ENCODE measurements at places on chromosomes 11 and 22. TPM values are rescaled to one million over a fixed set of nuclear protein-coding genes. Genes with fewer than 3 reads are reported as not detected.
A peak's percentile ranks its signal among the peaks of the same experiment; 100 is the strongest.

The ANO9 gene
- total RNA-seq, result 0.61 TPM

The CRYBB3 gene
- not detected for total RNA-seq

The MPEG1 gene
- 54.8 TPM for total RNA-seq

The PEX16 gene
- 32.6 TPM for total RNA-seq

The ENTHD1 gene
- not detected for total RNA-seq

The TRIM49 gene
- not detected for total RNA-seq

The CECR2 gene
- 1.7 TPM for total RNA-seq

DNA sequence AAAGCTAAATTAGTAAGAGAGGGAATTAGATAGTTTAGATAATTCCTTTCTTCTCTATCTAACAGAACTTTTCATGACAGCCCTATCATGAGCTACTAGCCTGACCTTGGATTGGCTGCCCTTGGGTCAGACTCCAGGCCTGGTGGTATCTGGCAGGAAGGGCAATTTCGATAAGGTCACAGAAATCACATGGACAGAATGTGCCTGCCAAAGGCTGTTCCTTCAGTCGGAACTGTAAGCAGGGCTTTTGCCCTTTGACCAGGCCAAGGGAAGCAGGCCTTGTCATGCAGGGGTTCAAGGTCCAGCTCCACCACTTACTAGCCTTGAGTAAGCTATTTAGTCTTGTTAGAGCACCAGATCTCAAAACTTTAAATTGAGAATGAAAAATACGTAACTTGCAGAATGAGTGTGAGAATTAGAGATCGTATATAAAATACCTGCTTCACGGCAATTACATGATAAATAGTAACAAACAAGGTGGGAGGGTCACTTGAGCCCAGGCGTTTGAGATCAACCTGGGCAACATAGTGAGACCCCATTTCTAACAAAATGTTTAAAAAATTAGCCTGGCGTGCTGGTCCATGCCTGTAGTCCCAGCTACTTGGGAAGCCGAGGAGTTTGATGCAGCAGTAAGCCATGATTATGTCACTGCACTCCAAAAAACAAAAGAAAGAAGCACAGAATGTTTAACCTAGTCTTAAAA is 60.8 kb upstream of the SC5D start:
- no peaks in the 10 kb centered on the region for H3K27me3 ChIP-seq
- H3K4me3 ChIP-seq, result no peak overlapping the region
- DNase-seq, result peak; percentile 70
- no peaks in the 10 kb centered on the region for H3K36me3 ChIP-seq
- peak overlapping the region; percentile 30 for H3K27ac ChIP-seq
- peaks cover 12% of the 10 kb centered on the region for H3K4me1 ChIP-seq

- no peaks in the 10 kb centered on the region for H3K4me1 ChIP-seq
- no peak overlapping the region for H3K4me3 ChIP-seq
- H3K27me3 ChIP-seq, result no peaks in the 10 kb centered on the region
Measured at GRCh38 chr11:32374261-32374711, 61.1 kb downstream of the WT1 start.

GRCh38 chr11:86444981-86445380 is 70.3 kb downstream of the CCDC81 start:
- H3K4me1 ChIP-seq, result no peaks in the 10 kb centered on the region
- H3K36me3 ChIP-seq, result no peaks in the 10 kb centered on the region
- H3K27me3 ChIP-seq, result no peaks in the 10 kb centered on the region
- no peak for DNase-seq

GRCh38 chr22:50363166-50363802 is 20.2 kb downstream of the PPP6R2 start:
- no peak overlapping the region for H3K4me3 ChIP-seq
- H3K36me3 ChIP-seq, result peaks cover 3% of the 10 kb centered on the region
- H3K27ac ChIP-seq, result no peak overlapping the region
- no peaks in the 10 kb centered on the region for H3K27me3 ChIP-seq
- peaks cover 18% of the 10 kb centered on the region for H3K4me1 ChIP-seq

DNA sequence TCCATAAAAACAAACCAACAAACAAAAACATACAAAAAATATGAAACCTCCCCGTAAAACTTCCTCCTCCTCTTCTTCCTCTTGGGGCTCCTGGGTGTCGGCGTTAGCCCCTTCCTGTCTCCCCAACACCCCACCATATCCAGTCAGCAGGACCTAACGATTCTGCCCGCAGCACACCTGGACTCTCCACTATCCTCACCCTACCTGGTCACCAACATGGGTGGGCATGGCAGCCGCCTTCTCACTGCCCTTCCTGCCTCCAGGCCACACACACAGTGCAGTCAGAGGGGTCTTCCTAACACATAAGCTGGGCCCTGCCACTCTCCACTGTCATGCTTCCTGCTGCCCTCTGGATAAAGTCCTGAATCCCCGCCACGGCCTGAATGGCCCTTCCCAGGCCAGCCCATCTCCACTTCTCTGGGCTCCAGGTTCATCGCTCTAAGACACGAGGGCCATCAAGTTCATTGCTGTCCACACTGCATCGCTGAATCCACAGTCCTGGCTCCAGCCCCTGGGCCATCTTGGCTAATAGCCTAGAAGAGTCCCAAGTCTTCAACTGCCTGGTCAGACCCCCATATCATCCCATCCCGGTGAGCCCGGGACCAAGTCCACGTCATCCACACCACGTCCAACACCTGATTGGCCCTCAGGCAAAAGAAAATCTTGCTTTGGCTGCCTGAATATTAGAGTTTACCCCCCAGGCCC is 76.2 kb downstream of the IGLL1 start:
- H3K27ac ChIP-seq, result peak overlapping the region; percentile 48
- no peak overlapping the region for H3K4me3 ChIP-seq
- H3K4me1 ChIP-seq, result peaks cover 16% of the 10 kb centered on the region
- H3K27me3 ChIP-seq, result no peaks in the 10 kb centered on the region
- DNase-seq, result no peak

DNA sequence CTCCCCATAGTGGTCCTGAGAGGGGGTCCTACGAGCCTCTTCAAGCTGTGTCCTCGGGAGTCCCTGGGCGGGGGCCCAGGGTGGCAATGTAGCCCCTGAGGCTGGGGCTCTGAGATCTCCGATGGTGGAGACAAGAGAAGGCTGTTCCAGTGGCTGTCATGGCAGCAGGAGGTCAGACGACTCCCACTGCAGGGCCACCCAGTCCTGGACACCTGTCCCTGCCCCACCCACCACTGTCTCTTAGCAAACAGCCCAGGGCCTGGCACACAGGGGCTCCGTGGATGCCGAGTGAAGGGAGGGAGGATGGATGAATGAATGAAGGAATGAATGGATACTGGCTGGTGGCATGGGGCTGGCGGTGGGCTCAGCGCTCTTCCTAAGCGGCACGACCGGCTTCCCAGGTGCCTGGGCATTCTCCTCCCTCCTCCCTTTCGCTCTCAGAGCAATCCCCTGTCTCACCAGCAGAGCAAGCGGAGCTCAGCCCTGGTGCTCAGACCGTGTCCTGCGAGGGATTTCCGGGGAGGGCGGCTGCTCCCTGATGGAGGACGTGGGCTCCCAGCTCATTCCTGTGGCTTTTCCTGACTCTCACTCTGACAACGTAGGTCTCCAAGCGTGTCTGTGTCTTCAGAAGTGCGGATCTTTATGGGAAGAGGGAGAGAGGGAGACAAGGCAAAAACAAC is 1272.6 kb downstream of the BRD1 start:
- no peak overlapping the region for H3K27ac ChIP-seq
- no peaks in the 10 kb centered on the region for H3K27me3 ChIP-seq
- no peak overlapping the region for H3K4me3 ChIP-seq

DNA sequence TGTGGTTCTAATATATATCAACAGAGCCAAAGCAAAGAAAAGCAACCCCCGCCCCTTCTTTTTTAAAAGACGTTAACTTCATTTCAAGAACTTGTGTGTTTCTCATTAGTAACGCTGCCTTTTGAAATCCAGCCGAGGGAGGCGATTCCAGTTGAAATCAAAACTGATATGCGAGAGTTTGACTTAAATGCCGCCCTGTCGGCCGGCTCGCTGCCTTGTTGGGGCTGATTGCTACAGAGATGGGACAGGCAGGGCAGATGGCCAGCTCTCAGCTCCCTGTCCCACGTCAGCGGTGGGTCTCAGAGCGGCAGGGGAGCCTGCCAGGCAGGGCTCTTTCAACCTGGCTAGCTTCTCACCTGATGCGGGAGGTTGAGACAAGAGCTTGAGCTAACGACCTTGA is 51.9 kb upstream of the ALX4 start:
- DNase-seq, result no peak
- no peak overlapping the region for H3K27ac ChIP-seq
- no peaks in the 10 kb centered on the region for H3K27me3 ChIP-seq
- no peak overlapping the region for H3K4me3 ChIP-seq
- H3K36me3 ChIP-seq, result no peaks in the 10 kb centered on the region

DNA sequence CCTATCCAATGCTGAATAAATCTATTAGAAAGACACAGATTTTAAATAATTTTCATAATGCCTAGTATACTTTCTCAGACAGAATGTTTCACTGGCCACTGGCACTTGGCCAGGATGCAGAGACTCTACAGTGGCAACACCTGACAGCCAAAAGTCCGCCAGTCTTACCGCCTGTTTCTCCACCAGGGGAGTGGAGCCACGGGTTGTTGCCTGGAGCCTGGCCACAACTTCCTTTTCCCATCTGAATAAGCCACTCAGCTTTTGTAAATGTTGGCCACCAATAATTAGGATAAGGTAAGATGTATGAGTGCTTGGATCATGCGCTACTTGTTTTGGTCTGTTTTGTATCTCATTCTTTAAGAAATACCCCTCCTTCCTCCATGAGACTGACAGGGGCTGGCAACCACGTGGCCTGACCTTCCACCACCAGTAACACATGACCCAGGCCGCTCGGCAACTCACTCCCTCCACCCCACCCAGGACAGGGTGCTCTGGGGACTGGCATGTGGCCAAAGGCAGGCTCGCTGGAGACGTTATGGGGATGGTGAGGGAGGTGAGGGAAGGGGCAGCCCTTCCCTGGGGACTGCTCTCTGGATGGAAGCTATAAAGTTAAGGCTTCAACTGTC is 93.0 kb upstream of the BID start:
- no peaks in the 10 kb centered on the region for H3K4me1 ChIP-seq
- no peak overlapping the region for H3K4me3 ChIP-seq
- H3K36me3 ChIP-seq, result no peaks in the 10 kb centered on the region
- H3K27me3 ChIP-seq, result no peaks in the 10 kb centered on the region
- no peak for DNase-seq

- no peak for DNase-seq
- H3K4me1 ChIP-seq, result no peaks in the 10 kb centered on the region
Measured at GRCh38 chr22:22661275-22661674, 16.9 kb downstream of the GGTLC2 start.

DNA sequence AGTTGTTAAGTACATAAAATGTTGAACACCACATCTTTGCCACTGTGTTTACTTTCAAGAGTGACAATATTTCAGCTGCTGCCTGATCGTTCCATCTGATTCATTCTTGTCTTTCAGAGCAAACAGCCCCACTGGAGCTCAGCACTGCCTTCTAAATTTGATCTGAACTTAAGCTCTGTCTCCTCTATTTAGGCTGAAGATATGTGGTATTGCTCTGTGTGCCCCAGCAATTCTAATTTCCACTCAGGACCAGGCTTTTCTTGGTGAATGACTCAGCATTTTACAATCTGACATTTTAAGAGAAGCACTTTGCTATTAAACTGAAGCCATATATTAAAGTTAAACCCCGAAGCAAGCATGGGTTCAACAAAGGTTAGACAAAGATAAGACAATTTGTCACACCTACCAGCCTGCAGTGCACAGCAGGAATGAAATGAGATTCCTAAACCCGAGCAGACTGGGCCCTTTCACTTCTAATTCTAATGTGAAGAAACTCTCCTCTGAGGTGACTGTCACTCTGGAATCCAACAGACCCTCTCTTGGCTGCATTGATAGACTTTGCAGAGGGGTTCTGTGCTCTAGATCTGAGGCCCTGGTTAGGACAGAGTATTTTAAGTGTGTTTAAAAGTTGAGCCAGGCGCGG is 41.7 kb upstream of the PLET1 start:
- no peaks in the 10 kb centered on the region for H3K27me3 ChIP-seq
- peaks cover 8% of the 10 kb centered on the region for H3K4me1 ChIP-seq
- DNase-seq, result no peak
- no peaks in the 10 kb centered on the region for H3K36me3 ChIP-seq
- H3K27ac ChIP-seq, result peak overlapping the region; percentile 47

DNA sequence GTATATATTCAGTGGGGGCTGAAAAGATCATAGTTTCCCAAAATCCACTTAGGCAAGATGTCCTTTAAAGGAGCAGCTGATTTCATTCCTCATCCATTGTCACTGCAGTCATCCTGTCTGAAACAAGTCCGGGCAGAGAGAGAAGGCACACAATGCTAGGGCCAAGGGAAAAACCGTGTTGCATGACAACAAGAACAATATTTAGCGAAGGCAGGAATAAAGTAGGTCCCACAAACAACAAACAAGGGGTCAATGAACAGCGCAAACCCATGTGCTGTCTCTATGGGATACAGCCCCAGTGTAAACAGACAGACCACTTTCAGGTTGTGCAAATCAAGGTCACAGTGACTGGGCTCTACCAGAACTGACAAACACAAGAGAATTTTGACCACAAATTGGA is 9.0 kb downstream of the PAMR1 start:
- no peaks in the 10 kb centered on the region for H3K36me3 ChIP-seq
- H3K27me3 ChIP-seq, result no peaks in the 10 kb centered on the region
- no peaks in the 10 kb centered on the region for H3K4me1 ChIP-seq
- H3K27ac ChIP-seq, result no peak overlapping the region
- DNase-seq, result no peak

GRCh38 chr11:69468911-69469885 is 12.3 kb upstream of the LINC01488 start:
- H3K36me3 ChIP-seq, result no peaks in the 10 kb centered on the region
- no peak overlapping the region for H3K4me3 ChIP-seq
- H3K27me3 ChIP-seq, result peaks cover 4% of the 10 kb centered on the region
- DNase-seq, result no peak

DNA sequence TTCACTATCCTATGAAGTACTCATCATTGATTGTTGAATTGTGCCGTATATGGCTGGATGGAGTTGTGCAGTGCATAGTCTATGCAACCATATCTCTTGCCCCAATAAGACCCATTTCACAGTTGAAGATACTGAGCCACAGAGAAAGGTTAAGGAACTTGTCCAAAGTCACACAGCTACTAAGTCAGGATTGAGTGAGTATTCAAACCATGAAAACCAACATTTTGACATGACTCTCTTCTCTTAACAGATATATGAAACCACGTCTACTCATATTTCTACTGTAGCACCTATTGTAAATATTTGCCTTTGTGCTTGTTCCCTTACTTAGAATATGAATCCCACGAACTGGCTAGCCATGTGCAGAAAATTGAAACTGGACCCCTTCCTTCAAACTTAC is 58.1 kb downstream of the MAML2 start:
- H3K27me3 ChIP-seq, result no peaks in the 10 kb centered on the region
- H3K27ac ChIP-seq, result no peak overlapping the region
- peaks cover 8% of the 10 kb centered on the region for H3K4me1 ChIP-seq
- H3K4me3 ChIP-seq, result no peak overlapping the region
- H3K36me3 ChIP-seq, result no peaks in the 10 kb centered on the region

GRCh38 chr22:28094771-28095170 is 175.7 kb upstream of the PITPNB start:
- no peak overlapping the region for H3K27ac ChIP-seq
- no peak overlapping the region for H3K4me3 ChIP-seq
- no peaks in the 10 kb centered on the region for H3K36me3 ChIP-seq
- no peak for DNase-seq
- no peaks in the 10 kb centered on the region for H3K4me1 ChIP-seq

DNA sequence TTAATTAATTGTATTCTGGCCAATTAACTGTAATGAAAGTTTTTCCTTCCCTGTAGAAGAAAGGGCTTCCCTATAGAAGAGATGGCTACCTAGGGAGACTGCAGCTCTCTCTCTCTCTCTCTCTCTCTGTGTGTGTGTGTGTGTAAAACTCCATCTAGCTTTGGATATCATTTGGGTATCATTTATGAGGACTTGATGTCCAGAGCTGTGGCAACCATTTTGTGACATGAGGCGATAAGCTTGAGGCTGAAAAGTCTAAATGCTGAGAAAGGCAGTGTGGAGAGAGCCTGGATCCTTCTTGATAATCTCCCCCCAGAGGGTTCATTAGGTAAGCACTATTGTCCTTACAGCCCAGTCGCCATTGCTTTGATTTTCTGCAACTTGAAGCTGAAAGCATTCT is 30.7 kb upstream of the RASD2 start:
- no peak overlapping the region for H3K4me3 ChIP-seq
- H3K4me1 ChIP-seq, result no peaks in the 10 kb centered on the region
- no peaks in the 10 kb centered on the region for H3K36me3 ChIP-seq
